Skeletal muscle cell (primary cell): ENCODE measurements at places on chromosomes 6 and 20.

DNA sequence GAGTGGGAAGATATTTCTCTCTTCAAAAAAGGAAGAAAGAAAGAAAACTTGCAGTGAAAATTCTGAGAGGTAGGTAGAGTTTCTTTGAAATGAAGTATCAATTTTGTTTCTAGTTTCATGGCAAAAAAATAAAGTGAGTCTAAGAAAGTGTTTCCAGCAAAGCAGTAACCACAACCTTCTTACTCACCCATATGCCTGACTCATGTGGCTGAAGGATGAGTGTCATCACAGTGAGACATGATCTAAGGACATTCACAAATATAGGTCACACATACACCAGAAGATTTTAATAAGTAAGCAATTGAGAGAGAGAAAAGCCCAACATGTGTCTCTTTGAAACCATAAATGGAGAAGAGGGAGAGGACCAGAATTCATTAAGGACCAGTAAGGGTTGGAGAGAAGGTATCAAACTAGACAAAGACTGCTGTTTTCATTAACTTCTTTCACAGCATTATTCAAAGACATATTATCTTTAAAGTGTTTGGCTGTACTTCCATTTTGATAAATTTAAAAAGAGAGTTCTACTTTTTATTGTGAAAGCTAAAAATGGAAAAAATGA, 169.5 kb downstream of the FRK start:
- peak; percentile 59 for DNase-seq

GRCh38 chr20:49268600-49269365, 9.1 kb downstream of the ZNFX1 start:
- no peak for DNase-seq

GRCh38 chr20:46111028-46111835, 6.9 kb upstream of the CD40 start:
- no peak for DNase-seq

DNA sequence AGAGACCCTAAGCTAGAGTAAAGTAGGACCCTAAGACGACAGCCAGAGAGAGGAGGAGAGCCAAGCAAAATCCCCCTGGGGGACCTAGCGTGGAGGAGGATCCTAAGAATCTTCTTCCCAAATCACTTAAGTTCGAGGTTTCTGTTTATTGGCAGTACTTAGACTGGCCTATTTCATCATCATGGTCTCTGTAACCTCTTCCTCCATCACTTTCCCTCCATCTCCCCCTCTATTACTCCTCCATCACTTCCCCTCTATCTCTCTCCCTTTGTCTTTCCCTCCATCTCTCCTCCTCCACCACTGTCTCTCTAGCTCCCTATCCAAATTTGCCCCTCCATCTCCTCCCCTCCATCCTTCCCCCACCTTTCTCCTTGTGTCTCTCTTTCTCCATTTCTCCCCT, 833.6 kb upstream of the FLRT3 start:
- DNase-seq, result no peak

- DNase-seq, result no peak
Observed at GRCh38 chr6:77620278-77620882, 32.5 kb upstream of the MEI4 start.

DNA sequence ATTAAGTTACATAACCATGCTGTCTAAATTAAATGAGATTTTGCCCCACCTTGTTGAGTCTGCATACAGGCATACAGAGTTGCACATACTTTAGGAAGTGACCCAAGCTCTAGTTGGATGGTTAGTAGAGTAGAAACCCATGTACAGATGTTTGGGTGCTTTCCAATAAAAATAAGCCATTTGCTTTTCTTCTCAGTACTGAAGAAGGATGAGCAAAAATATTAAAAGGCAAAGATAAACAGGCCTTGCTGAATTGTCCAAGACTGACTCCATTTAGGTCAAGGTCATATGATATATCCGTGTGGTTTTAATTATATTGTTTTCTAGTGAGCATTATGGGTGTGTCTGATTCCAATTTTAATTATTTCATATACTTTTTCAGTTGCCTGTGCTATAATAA, 589.4 kb downstream of the RFPL4B start:
- DNase-seq, result peak; percentile 76

DNA sequence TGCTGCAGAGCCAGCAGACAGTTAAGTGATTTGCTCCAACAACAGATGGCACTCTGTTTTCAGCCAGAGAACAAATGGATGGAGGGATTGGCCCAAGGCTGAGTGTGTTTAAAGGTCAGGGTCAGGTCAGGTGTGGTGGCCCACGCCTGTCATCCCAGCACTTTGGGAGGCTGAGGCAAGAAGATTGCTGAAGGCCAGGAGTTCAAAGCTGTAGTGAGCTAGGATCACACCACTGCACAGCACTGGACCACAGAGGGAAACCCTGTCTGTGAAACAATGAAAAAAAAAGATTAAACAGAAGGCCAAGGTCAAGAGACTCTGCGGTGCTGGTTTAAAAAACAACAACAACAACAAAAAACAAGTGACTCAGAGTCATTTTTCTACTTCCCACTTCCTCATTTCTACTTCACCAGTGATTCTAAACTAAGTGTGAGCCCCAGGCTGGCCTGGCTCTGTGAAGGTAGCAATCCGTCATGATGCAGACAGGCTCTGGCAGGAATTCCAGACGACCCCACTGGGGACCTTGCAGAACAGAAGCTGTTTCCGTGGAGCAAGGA, 42.5 kb upstream of the ARMC2 start:
- DNase-seq, result no peak

- no peak for DNase-seq
Observed at GRCh38 chr20:62975251-62975760, 22.8 kb downstream of the SLC17A9 start.

DNA sequence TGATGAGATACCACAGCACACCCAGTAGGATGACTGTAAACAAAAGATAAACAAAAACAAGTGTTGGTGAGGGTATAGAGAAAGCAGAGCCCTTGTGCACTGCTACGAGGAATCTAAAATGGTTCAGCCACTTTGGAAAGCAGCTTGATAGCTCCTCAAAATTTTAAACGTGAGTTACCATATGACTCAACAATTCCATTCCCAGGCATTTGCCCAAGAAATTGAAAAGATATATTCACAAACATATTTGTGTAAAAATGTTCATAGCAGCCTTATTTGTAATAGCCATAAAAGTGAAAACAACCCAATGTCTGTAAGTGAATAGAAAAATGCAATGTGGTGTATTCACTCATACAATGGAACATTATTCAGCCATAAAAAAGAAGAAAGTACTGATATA, 141.0 kb upstream of the BTBD3 start:
- DNase-seq, result no peak

GRCh38 chr6:14174226-14174625, 56.7 kb downstream of the CD83 start:
- DNase-seq, result no peak

- DNase-seq, result no peak
Observed at GRCh38 chr6:167125410-167125809, 2.5 kb downstream of the CCR6 start.

DNA sequence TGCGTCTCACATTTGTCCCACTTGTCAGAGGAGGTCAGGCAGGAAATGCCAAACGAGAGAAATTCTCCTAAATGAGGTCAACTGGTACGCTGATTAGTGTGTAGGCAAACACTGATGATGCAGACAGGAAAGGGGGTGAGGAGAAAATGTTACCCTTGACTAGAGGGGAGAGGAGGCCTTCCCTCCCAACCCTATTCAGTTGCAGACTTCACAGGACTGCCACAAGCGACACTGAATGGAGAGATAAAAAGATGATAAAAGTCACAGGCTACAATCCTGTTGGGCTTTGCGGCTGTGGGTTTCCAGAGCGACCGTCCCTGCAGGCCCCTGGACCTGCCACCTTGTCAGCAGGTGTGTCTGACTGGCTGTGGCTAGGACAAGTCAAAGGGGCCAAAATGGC, 569.4 kb downstream of the CDH26 start:
- no peak for DNase-seq

GRCh38 chr6:5729813-5730517, 276.8 kb downstream of the NRN1 start:
- DNase-seq, result no peak

DNA sequence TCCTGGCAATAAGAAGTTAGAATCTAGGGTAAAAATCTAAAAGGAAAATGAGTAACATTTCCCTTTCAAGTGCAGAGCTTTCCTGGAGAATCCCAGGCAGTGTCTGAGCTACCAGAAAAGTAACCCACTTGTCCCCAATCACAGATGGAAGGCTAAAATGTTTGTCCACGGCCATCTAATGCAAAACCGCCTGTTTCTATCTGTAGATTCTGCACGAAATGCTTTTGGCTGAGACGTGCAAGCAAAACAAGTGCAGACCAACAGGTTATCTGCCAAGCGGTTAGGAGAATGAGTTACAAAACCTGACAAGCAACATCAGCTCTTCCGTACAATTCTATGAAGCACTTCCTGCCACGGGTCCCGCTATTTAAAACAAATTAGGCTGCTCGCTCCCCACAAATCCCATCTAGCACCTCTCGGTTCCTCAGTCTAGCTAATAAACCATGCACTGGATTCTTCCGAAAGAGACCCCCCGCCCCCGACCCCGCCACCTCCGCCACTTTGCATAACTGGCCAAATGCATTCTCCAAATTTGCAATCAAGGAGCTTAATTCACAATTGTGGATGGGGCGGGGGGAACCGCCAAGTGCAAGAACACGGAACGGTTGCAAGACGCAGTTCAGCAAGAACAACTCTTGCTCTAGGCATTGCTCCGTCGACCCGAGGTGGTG, 1.4 kb downstream of the ELOVL5 start:
- DNase-seq, result no peak

- no peak for DNase-seq
Observed at GRCh38 chr6:167711768-167712730, 114.7 kb upstream of the AFDN start.

GRCh38 chr6:12656906-12657305, 59.7 kb upstream of the PHACTR1 start:
- DNase-seq, result no peak

DNA sequence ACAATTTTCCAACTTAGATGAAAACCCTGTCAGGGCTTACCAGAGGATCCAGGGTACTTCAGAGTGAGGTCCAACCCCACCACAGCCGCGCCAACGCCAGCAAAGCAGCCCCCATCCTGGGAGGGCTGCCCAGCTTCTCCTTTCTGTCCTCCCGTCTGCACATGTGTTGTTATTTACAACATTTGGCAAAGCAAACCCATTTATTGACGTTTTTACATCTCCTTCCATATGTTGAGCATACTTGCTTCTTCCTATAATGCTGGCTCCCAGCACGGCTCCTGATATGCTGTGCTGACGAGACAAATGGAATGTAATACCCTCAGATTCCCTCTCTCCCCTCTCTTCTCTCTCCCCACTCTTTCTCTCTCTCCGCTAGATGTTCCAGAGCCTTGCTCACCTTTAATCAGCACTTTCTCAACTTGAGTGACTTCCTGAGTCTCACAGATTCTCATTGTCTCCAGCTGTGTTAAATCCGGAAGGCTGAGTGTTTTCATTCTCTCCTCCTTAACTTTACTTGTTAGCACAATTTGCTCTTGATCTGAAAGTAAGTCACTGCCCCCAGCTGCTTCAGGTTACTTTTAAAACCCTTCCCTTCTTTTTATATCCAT, 22.7 kb downstream of the RCAN2 start:
- no peak for DNase-seq

GRCh38 chr6:138503881-138504680, 4.8 kb upstream of the NHSL1 start:
- DNase-seq, result no peak

DNA sequence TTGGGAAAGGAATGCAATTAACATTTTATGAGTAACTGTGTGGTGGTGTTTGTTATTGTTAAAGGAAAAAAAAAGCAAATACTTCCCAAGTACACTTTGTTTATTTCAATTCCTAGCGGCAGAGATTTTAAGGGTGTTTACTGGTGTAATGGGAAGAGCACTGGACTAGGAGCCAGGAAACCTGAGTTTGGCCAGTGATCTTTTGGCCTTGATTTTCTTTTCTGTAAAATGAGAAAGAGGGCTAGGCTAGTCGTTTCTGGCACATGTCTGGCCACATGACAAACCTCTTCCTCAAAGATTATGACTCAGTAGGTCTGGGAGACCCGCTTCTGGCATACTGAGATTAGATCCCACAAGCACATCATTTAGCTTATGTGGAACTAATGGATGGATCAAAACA, 428.1 kb upstream of the NOX3 start:
- DNase-seq, result no peak

DNA sequence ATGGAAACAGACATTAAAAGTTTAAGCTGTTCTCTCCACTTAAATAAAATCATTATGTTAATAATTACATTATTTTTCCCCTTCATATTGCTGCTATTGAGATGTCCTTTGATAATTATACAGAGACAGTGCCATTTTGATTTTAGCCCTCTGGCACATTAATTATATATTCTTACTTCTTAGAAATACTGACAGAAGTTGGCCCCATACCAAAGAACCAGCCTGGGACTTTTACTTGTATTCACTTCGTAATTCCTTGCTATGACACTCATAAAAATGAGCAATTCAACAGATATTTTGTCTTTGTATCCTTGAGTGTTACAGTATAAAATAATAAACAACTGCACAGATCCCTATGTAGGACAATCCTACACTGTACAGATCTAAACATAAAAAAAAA, 743.7 kb downstream of the TBC1D32 start:
- no peak for DNase-seq

DNA sequence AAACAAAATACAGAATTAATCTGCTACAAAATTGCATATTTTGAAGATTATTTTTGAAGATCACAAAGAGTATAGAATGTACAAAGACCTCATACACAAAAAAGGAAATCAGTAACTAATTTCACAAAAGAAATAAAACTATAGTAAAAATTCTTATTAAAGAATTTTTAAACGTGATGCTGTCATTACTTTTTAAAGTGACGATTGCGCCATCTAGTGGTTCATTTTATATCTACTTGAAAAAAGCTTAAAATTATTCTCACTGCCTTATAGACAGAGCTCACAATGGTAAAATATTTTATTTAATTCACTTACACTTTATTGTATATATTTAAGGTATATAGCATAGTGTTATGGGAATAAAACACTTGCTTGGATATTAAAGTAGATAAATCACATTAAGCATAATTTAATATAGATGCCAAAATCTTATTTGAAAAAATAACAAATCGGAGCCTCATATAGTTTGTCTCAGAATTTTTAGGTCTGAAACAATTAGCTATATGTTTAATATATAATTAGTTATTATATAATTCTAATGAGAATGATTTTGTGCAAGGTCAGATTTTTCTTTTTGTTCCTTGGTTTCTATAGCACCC, 128.8 kb downstream of the PHF3 start:
- no peak for DNase-seq

GRCh38 chr6:147704691-147705090, 196.2 kb downstream of the SAMD5 start:
- DNase-seq, result no peak

GRCh38 chr6:163285691-163286090, 128.8 kb upstream of the QKI start:
- DNase-seq, result no peak

GRCh38 chr6:163490826-163491577, 76.5 kb downstream of the QKI start:
- DNase-seq, result no peak

GRCh38 chr20:32024683-32025295, 14.6 kb downstream of the CCM2L start:
- no peak for DNase-seq
